ENCODE measurements at places on chromosomes 12 and 14. TPM values are rescaled to one million over a fixed set of nuclear protein-coding genes. Genes with fewer than 3 reads are reported as not detected.

DNA sequence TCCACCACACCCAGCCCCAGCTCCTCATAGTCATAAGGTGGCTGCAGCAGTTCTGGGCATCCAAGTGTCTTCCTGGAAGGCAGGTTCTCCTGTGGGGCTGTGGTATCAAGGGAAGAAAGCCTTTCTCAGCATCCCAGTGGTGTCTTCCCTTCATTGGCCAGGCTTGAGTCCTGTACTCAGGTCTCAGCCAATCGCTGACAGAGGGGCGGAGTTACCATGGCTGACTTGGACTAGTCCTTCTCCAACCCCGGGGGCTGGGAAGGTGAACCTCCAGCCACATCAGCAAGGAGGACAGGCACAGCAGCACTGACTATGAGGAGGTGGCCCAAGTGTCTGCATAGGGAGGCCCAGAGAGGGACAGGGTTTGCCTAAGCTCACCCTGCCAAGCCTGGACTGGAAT is 64.0 kb upstream of the SLC24A4 start:
- DNase-seq, result no peak

- DNase-seq, result no peak
Measured at GRCh38 chr12:43858096-43858495, 22.2 kb downstream of the TMEM117 start.

ENDOU gene
- 0.89 TPM for total RNA-seq

DNA sequence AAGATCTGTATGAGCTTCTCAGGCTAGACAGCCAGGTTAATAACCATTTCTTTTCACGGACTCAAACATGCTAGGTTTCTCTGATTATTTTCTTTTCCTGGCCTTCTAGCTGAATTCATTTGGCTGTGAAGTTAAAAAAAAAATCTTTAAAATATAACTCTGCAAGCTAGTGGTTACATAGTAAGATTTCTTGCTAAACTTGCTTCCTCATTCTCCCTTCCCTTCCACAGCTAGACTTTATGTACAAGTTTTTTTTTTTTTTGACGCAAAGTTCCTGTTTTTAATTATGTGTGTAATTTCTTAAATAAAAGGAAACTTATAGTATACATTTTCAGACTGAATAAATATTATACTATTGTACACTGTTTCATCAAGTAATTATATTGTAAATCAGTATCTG is 145.4 kb downstream of the TMTC2 start:
- no peak for DNase-seq

DNA sequence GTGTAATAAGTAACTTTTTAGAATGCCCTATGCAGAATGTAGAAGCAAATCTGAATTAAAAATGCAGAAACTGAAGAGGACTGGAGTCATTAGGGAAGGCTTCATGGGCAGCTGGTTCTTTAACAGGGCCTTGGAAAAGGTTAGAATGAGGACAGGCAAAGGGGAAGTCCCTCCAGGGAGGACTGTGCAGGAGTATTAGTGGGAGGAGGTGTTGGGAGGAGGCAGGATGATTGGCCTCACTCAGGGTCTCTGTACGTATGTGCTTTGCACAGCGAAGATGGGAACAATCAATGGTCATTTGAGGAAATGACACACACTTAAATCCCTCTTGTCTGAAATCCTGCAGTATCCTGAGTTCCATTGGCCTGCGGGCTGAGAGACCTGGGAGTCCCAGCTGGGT is 119.7 kb downstream of the PTCSC3 start:
- DNase-seq, result no peak

PPFIBP1 gene
- 120 TPM for total RNA-seq

OR4K17 gene
- total RNA-seq, result not detected

DNA sequence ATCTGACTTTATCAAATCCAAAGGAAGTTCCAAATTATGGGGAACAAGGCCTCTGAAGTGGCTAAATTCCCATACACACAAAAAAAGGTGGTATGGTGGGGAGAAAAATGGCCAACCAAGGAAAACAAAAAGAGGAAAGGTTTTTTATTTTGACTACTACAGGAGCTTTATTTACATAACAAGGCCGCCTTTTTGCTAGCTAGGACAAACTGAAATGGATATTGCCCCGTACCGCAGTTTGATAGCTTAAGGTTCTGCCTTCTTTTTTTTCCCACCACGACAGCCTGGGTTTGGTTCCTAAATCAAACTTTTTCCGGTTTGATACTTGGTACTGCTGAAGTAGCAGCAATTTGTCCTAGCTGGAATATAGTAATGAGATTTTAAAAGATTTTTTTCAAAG is 66.8 kb downstream of the COX16 start:
- DNase-seq, result no peak

CLEC4C gene
- total RNA-seq, result not detected

GRCh38 chr12:32671930-32672780 is 6.9 kb upstream of the DNM1L start:
- no peak for DNase-seq

HSPB8 gene
- total RNA-seq, result 53.8 TPM

- DNase-seq, result no peak
Measured at GRCh38 chr12:47604221-47604873, 101.5 kb downstream of the RPAP3 start.

CKAP4 gene
- total RNA-seq, result 39.7 TPM

KRT86 gene
- 0.62 TPM for total RNA-seq

All from ureter (tissue), 1 donor.